Femur (tissue), 1 donor: ENCODE measurements at places on chromosomes 1 and 21.

DNA sequence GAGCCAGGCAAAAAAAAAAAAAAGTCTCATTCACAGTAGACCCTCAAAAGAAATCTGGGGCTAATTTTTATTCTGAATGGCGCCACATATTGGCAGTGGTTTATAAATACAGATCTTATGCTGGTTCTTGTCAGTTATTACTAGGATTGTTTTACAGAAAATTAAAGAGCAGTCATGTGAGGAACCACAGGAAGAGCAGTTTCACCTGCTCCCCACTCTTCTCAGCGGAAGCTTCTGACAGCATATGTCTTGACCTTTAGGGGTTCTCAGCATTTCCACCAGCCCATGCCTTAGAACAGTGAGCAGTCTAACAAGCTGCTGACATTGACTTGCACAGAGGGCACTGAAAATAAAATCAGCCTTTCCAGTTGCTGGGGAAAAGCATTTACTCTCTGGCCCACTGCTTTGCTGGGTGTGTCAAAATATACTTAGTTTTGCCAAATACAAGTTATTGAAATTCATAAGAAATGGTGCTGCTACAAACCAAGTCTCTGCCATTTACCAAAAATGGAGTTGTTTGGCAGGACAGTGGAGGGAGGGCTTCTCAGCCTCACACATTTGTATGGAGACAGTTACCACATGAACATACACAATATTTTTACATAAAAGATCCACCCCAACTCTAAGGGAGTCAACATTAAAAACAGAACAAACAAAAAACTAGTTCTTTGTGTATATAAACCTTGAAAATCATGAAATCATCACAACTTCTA is 144.2 kb downstream of the SYT2 start:
- no peak for DNase-seq

- no peak for DNase-seq
Observed at GRCh38 chr1:67239738-67240137, 67.9 kb upstream of the IL12RB2 start.

DNA sequence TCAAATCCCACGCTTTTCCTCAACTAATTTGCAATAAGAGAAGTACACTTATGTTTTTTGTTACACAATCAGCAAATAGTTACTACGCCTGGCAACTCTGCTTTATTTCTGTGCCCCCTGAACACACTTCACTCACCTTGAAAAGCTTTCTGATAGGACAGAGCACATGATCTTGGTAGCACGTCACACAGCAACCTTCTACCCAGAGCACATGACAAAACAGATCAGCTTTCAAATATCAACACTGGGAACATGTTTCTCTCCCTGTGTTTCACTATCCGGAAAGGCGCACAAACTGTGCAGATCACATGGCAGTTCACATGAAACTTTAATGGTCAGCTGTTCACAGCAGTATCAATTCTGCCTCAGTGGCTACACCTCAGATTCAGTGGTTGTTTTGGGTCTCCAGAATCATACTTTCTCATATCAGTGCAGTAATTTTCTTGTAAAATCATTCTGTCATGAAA is 2.2 kb downstream of the SLC19A2 start:
- peak; percentile 17 for DNase-seq

DNA sequence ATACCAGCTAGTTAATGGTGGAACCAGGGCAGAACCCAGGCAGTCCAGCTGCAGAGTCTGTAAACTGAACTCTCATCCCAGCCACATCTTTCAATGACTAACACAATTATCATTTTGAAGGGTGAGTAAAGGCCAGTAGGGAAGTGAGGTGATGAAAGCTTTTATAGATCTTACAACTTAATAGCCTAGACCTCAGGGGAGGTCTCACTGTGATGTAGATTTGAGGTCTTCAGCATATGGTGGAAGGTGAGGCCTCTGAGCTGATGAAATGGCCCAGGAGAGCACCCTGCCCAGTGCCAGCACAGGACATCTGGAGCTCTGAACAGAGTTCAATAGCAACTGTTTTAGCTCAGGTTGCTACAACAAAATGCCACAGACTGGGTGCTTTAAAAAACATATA is 44.8 kb upstream of the POU2F1 start:
- no peak for DNase-seq

DNA sequence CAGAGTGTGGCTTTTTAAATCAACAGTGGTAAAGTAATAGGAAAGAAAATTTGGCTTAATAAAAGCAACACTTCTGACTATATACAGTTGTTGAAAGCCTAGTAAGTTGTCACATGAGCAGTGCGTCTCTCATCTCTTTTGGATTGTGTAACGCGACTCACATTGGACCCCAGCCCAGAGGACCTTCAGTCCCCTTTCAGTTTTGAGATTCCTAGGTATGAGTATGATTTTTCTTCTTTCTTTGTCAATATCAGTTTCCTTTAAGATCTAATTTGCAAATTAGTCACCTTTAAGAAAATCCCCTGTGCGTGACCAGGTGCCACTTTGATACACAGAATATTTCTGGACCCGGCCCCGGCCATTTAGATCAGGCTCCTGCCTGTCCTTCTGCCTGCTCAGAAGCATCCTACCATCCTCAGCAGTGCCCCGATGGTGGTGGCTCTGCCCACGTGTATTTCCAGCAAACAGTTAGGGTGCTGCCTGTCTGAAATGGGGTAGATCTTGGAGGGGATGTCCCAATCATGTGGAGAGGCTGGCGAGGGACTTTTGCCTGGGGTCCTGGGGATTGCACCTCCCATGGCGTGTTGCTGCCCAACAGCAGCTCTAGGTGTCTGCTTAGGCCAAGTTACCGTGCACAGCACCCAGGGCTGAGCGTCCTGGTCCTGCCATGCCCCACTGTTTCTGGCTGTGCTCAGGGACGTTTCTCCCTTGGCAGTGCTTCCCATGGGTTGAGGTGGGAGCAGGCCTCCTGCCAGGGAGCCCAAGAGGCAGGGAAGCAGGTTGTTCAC is 21.1 kb downstream of the SNAP47 start:
- DNase-seq = no peak

- DNase-seq = peak; percentile 24
Observed at GRCh38 chr21:29808153-29808552, 131.6 kb downstream of the GRIK1 start.

- DNase-seq = no peak
Observed at GRCh38 chr1:237093691-237094090, 51.7 kb downstream of the RYR2 start.

GRCh38 chr21:34340061-34340460 is 23.7 kb upstream of the KCNE2 start:
- no peak for DNase-seq

DNA sequence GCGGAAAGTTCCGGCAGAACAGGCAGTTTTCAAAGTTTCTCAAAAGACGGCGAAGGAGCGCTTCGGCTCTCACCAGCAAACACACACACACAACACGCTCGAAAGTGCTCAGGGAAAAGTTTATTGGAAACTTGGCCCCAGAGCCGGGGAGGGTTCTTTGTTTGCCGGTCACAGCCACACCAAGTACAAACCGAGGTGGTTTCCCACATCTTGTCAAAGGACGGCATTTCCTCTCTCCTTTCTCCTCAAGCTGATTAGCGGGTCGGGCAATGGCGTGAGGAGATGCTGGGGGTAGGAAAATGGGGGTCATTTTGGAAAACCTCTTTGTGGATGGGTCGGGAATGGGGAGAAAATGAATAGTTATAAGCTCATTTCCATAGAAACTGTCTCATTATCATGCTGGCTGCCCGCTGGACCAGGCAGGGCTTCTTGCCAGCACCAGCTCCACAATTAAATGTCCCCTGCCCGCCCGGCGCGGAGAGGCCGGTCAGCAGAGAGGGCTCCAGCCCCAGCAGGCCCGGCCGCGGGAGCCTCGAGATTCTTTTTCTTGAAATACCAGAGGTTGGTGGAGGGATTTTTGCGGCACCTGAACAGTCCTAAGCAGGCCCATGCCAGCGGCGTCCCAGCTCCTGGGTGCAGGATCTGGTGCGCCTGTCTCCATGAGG is 92.3 kb downstream of the PRDM16 start:
- no peak for DNase-seq

- no peak for DNase-seq
Observed at GRCh38 chr1:233728721-233729120, 114.8 kb downstream of the KCNK1 start.

DNA sequence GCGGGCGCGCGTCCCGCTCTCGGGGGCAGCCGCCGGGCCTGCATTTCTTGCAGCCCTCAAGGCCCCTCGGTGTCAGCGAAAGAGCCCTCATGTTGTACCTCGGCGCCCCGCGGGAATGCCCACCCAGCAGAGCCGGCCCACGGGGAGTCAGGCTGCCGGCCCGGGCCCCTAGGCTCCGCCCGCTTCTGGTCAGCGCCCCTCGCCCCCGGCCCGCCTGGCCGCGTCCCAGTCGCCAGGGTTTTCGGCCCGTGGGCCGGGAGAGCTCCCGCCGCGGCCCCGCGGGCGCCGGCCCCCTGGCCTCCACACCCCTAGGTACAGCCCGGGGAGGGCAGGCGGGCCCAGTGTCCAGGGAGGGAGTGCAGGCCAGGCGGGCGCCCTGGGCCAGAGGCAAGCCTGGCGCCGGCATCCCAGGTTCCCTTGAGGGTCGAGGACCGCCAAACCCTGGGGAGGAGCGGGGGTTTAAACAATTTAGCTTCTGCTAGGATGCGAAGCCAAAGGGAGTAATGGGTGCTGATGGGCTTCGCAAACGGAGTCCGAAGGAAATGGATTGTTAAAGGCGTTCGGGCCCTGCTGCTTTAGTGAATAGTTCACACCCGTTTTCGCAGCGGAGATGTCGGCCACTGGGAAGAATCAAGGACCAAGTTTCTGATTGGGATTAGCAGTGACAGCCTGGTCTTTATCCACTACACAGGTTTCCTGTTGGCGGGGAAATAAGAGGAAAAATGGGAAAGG is 486 bp upstream of the KCNA3 start:
- no peak for DNase-seq
